ENCODE measurements at places on chromosomes 16 and 17.

DNA sequence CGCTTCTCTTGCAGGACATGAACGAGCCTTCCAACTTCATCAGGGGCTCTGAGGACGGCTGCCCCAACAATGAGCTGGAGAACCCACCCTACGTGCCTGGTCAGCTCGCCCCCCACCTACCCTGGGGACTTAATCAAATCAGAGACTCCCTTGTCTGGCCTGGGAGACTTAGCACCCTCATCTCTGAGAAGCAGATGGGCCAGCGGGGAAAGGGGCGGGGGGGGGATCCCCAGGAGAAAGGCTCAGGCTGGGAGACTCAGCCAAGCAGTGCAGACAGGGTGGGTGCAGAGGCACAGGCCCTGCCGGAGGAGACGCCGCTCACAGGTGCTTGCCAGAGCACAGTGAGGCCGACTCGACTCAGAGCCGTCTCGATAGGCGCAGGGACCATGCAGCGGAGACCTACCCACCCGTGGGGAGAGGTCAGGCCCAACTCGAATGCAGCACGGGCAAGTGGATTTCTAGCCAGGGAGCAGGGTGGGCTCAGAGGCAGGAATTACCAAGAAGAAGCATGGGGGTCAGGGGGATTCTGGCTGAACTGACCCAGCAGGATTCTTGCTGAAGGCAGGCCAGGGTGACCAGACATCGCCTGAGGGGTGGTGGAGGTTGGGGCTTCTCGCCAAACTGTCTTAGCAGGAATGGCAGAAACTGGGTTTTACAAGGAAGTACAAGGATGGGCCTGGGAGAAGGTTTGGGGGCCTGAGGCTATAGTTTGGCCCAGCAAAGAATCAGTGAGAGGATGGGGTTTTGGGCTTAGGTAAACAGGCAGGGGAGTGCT lies 9.7 kb downstream of the GAA start:
- no peak for DNase-seq

- peak; percentile 89 for DNase-seq
Measured at GRCh38 chr17:34254651-34255380, at the start of gene CCL2. TSS of gene CCL2 (plus strand) at chr17:34255285. CDS start at chr17:34255350, 65 bp downstream.

DNA sequence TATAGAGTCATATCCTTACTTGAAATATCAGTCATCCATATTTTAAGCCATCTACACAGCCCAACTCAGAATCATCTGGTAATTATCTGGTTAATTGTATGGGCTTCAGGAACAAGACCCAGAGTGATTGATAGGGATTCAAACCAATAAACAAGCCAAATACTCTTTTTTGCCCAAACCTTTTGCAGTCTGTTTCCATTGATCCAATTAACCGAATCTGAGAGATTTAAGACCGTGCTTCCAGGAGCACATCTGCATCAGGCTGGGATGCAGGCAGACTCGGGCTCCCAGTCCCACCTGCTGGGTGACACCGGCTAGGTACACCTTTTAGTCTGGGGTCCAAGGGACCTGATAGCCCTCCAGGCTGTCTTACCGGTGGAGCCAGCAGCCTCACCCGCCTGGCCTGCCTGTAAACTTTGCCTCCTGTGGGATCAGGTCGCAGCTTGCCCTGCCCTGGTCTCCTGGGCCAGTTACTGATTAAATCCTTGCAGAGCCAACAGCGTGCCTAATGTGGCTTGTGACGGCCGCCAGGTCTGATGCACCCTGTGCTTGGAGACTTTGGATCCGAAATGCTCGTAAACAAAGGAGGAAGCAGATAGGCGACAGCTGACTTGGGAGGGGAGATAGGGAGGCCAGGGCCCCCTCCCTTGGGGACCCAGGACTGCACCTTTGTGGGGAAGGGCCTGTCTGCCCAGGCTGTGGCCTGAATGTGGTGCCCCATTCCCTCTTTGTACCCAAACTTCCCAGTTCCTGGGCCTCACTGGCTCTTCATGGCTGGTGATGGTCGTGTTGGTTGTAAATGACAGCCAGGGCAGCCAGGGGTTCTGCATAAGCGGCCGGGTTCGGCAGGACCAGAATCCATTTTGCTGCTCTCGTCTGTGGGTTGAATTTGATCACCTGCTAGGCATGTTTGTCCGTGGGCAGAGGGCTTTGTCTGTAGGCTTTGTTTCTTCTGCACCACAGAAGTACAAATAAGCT lies 3.8 kb downstream of the CMIP start:
- DNase-seq, result no peak

DNA sequence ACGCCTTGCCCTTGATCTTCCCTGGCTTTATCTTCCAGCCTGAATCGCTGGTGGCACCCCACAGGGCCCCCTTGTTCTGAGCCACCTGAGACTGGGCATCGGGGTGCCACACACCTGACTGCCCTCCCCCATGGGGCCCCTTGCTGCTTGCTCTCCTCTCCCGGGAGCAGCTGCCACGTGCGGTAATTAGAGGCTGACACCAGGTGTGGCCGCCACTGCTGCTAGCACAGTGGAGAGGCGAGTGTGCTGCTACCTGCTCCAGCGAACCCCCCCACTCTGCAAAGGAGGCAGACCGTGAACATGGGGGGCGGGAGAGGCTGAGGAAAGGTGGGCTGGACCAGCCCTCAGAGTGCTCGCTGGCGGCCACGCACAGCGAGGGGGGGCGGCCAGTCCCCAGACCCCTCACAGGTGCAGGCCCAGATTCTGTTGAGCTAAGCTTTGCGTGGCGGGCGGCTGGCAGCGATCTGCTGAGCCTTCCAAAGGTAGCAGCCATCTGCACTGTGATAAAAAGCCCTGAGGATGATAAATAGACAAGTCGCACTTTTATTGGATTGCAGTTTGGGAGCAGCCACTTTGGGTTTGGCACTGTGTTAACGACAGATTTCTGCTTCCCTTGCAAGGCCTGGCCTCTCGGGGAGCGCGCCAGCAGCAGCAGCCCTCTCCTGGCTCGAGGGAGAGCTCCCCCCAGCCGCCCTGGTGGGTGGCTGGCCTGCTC lies 167.9 kb upstream of the GSE1 start:
- DNase-seq, result peak; percentile 84

DNA sequence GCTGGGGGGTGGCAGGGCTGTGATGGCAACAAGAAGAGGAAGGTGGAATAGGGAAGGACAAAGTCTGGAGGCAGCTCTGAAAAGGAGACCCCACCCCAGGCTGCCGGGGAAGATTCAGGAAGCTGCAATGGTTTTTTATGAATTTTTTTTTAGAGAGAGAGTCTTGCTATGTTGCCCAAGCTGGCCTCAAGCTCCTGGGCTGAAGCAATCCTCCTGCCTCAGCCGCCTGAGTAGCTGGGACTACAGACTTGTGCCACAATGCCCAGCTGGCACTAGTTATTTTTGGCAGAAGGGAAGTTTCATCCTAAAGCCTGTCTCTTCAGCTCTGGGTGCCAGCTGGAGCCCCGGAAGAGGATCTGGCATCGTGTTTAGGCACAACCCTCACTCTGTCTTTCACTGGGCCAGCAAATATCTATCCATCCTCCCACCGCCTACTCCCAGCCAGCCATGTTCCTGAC lies 1.3 kb upstream of the CES3 start:
- no peak for DNase-seq

- peak; percentile 78 for DNase-seq
Measured at GRCh38 chr16:62853887-62854286, 817.6 kb upstream of the CDH8 start.

- no peak for DNase-seq
Measured at GRCh38 chr17:57269598-57270255, 13.4 kb downstream of the MSI2 start.

GRCh38 chr16:49725651-49726050 lies 130.3 kb downstream of the ZNF423 start:
- no peak for DNase-seq

GRCh38 chr17:78924481-78925151 lies 571 bp downstream of the TIMP2 start:
- DNase-seq, result no peak

DNA sequence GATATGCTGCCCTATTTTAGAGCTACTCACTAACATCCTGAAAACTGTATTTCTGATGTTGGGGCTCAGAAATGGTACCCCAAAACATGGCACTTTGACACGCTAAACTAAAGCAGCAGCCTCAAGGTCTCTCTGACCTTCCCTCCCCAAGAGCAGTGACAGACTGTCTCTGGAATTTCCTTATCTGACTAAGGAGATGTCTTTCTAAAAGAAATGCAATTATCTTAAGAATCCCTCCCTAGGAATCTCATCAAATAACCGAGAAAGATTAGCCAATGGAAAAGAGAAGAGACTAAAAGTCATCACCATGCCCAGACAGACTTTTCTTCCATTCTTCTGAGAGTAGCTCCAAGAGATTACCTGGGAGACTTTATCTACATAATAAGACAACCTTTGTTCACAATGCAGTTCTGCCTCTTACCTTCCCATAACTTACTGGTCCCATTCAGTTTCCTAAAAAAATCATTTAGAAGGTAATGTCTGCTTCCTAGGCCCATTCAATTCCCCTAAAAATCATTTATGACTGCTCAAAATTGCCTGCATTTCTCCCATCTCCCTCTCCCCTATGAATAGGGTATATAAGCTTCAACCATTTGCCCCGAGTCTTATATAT lies 123.9 kb downstream of the CPPED1 start:
- DNase-seq, result no peak

- no peak for DNase-seq
Measured at GRCh38 chr17:73482894-73483293, 161.4 kb downstream of the SDK2 start.

Data from DMS79 (cell line).